Skeletal muscle tissue (tissue), 5 donors: ENCODE measurements at places on chromosomes 3 and 15. TPM values are rescaled to one million over a fixed set of nuclear protein-coding genes. Genes with fewer than 3 reads are reported as not detected.

Gene NPTN
- total RNA-seq = 43.3 TPM

Gene LSMEM2
- 15.1 TPM for total RNA-seq

Gene CFAP91
- under 0.01 TPM for total RNA-seq

Gene FAH
- total RNA-seq = 13.6 TPM

Gene SAXO2
- total RNA-seq = 0.52 TPM

Gene SERPINI2
- total RNA-seq = not detected

Gene TRPM1
- total RNA-seq = not detected

Gene ITPKA
- total RNA-seq = not detected

Gene EEF1AKMT4
- total RNA-seq = 2.1 TPM

Gene VGLL3
- total RNA-seq = 17.7 TPM

Gene PAK6
- 1.0 TPM for total RNA-seq

Gene C3orf20
- total RNA-seq = 0.52 TPM

Gene AADACL2
- total RNA-seq = not detected

Gene CCR9
- total RNA-seq = 0.52 TPM

Gene TTC23
- total RNA-seq = 21.9 TPM

Gene FGD5
- total RNA-seq = 15.7 TPM

Gene EXD1
- not detected for total RNA-seq

Gene IL16
- total RNA-seq = 4.7 TPM

Gene UBAP1L
- 2.1 TPM for total RNA-seq

Gene PLA2G4B
- 1.6 TPM for total RNA-seq

Gene DCBLD2
- total RNA-seq = 21.4 TPM

Gene ROPN1
- not detected for total RNA-seq

Gene XXYLT1
- total RNA-seq = 13.6 TPM

Gene MAP6D1
- total RNA-seq = 14.1 TPM

Gene HIGD1A
- 63.7 TPM for total RNA-seq

Gene ERICH6
- total RNA-seq = not detected

Gene FBXW12
- total RNA-seq = 0.52 TPM

Gene ZNF197
- 11.5 TPM for total RNA-seq

Gene GOLGA8T
- total RNA-seq = not detected

Gene POTEB3
- not detected for total RNA-seq

Gene MED12L
- total RNA-seq = 8.9 TPM

Gene THAP10
- 5.2 TPM for total RNA-seq

Gene DNAH12
- total RNA-seq = 0.52 TPM

Gene CHRFAM7A
- 2.1 TPM for total RNA-seq

Gene CYP1A2
- not detected for total RNA-seq

Gene PROK2
- 0.52 TPM for total RNA-seq

Gene RASL12
- total RNA-seq = 15.1 TPM

Gene GPR149
- total RNA-seq = not detected

Gene SLC7A14
- total RNA-seq = not detected

Gene TICRR
- total RNA-seq = 1.6 TPM

Gene XPC
- 14.6 TPM for total RNA-seq

Gene BCL2A1
- 1.0 TPM for total RNA-seq

Gene TMEM207
- not detected for total RNA-seq

Gene NR1I2
- total RNA-seq = under 0.01 TPM
